ENCODE measurements at places on chromosomes 2 and 18. TPM values are rescaled to one million over a fixed set of nuclear protein-coding genes. Genes with fewer than 3 reads are reported as not detected.

The VWA3B gene
- 0.69 TPM for polyA plus RNA-seq

The DSC1 gene
- 0.07 TPM for polyA plus RNA-seq

The POTEI gene
- polyA plus RNA-seq: 2.0 TPM

The REEP1 gene
- polyA plus RNA-seq: 19.3 TPM

The KRTCAP3 gene
- polyA plus RNA-seq: 4.9 TPM

The REG1B gene
- not detected for polyA plus RNA-seq

The ESCO1 gene
- 18.5 TPM for polyA plus RNA-seq

The RIT2 gene
- polyA plus RNA-seq: not detected

The ZNF516 gene
- 17.0 TPM for polyA plus RNA-seq

The UNC80 gene
- 0.07 TPM for polyA plus RNA-seq

The PDCD1 gene
- not detected for polyA plus RNA-seq

The CHST9 gene
- polyA plus RNA-seq: not detected

The OTOS gene
- polyA plus RNA-seq: not detected

The EPHA4 gene
- polyA plus RNA-seq: 27.1 TPM

The SUMO1 gene
- polyA plus RNA-seq: 217 TPM

The GATA6 gene
- 104 TPM for polyA plus RNA-seq

The CDK15 gene
- not detected for polyA plus RNA-seq

The SFTPB gene
- not detected for polyA plus RNA-seq

The GKN1 gene
- not detected for polyA plus RNA-seq

The CHRNG gene
- 0.37 TPM for polyA plus RNA-seq

The IL36G gene
- polyA plus RNA-seq: not detected

The SULT1C4 gene
- polyA plus RNA-seq: 21.7 TPM

The MDH1B gene
- polyA plus RNA-seq: 1.8 TPM

The FSIP2 gene
- 6.4 TPM for polyA plus RNA-seq
